Activated CD4-positive, alpha-beta T cell treated with anti-CD3 and anti-CD28 coated beads for 4 hours (primary cell): ENCODE measurements at places on chromosomes 2 and 18.

DNA sequence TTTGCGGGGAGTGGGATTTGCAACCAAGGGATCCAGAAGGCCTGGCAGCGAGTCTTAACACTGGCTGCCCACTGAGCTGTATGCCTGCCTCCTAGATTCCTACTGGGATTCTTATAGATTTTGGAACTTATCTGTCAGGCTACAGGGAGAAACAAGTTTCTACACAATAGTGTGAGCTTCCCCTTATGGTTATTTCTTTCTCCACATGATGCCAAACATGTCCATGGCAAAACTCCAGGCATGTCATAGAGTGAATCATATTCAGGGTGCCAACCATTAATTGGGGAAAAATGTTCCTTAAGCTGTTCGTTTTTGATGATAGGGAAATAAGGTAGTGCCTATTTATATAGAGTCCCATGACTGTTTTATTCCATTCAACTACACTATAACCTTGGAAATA, 1185.2 kb upstream of the CELF4 start:
- no peak for DNase-seq

DNA sequence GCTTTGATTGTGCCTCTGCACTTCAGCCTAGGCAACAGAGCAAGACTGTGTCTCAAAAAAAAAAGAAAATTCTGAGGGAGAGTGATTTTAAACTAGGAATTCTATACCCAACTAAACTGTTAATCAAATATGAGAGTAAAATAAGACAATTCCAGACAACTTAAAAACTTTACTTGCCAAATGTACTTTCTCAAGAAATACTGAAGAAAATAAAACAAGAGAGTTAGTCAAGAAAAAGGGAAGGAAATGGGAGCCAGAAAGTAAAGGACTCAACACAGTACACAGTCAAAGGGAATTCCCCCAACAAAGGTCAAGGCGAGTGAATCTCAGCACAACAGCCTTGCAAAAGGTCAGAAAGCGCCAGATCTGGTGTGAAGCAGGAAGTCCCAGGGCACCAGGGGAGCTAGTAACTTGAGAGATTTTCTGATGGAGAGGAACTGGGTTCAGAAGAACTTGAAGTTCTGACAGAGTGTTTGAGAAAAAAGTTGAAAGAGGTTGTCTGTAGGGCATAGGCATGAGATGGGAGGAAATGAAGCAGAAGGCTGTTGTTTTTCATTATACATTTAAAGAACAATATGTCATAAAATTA, 22.6 kb upstream of the TBC1D8 start:
- DNase-seq, result peak; percentile 19

DNA sequence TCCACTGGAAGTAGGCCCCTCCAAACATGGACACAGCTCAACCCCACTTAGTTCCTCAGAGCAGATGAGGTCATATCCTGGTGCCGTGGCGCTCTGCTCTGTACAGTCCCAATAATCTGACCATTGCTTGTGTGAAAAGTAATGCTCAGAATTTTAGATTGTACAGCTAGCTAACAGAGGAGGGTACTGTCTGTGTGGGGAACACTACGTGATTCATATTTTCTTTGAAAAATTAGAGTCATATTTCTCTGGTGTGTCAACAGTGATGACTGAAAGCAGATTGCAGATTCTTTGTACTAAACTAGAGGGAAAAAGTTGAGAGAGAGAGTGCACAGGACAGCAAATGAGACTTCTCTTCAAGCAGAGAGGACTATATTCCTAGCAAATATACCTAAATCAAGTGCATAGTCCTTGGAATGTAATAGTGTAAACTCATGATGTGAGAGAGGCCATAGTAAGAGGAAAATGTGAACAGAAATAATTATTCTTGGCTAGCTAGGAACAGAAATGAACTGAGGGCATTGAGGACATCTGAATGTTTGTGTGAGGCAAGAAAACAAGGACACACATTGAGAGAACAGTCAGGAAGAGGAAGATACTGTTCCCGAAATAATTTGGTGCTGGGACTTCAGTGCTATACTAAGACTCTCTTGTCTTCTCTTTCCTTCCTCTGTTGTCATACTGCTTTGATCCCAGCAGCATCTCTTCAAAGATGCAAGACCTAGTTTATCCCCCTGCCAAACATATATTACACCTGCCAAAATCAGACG, 157.0 kb upstream of the RND3 start:
- no peak for DNase-seq

DNA sequence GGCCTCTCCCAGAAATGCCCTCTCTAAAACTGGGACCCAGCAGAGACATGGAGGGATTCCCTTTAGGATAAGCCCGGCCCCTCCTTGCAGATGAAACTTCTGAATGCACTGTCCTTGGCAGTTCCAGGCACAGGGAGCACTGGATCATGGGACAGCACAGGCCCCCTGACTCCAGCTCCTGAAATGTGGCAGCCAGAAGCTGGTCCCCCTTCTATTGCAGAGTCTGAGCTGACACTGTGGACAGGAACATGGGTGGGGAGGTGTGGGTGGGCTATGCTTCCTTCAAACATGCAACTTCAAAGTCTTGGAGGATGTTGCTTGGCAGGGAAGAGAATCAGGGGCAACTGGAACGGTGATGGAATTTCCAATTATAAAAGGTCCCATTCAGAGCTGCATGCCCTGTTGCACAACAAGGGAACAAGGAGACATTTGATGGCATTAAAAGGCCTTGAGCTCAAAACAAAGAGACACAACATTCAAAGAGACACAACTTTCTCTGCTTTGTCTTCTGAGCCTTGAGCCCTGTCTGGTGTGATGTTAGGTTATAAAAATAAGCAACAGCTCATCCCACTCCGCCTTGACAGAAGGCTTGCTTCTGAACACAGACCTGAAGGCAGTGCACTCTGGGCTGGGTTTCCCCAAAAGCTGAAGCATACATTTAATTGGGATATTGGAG, 239.0 kb downstream of the OSR1 start:
- DNase-seq, result no peak

- no peak for DNase-seq
These were observed 4.7 kb upstream of the CFAP65 start for GRCh38 chr2:219045937-219046550.

GRCh38 chr2:134926231-134926931, 7.8 kb downstream of the CCNT2 start:
- DNase-seq, result no peak
